ENCODE measurements at places on chromosomes 12 and 14. TPM values are rescaled to one million over a fixed set of nuclear protein-coding genes. Genes with fewer than 3 reads are reported as not detected.

- H3K27ac ChIP-seq: no peak overlapping the region
- peaks cover 9% of the 10 kb centered on the region for H3K36me3 ChIP-seq
- no peak for DNase-seq
- H3K27me3 ChIP-seq: no peaks in the 10 kb centered on the region
- H3K4me1 ChIP-seq: peaks cover 65% of the 10 kb centered on the region
Measured at GRCh38 chr12:115297445-115297844, 613.5 kb upstream of the TBX3 start.

DNA sequence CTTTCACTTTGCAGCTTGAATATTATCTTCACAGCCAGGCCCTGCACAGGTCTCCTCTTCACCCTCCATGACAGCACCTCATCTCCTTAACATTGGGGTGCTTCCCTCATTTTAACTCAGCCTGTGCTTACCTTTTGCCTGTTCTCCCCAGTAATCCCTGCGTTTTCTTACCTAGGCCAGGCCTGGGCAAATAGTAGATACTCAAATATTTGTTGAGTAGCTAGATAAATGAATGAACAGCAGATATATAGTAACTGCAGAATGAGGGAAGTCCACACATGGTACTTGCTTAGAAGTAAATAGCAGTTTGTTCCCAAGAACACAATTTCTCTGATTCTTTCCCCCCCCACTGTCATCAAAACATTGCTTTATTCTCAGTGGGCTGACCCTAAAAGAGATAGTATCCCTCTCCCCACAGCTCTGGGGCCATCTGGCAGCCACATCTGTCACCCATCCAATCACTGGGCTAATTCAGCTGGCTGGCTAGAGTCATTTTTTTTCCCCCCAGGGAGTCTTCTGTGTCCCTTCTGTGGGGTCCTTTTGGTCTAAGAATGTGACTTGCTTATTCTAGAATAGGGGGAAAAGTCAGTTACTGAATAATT is 43.2 kb downstream of the APPL2 start:
- no peak overlapping the region for H3K27ac ChIP-seq
- DNase-seq: no peak
- peaks cover 58% of the 10 kb centered on the region for H3K36me3 ChIP-seq
- no peak overlapping the region for H3K4me3 ChIP-seq
- H3K4me1 ChIP-seq: no peaks in the 10 kb centered on the region

GRCh38 chr12:121996945-121997612 is 24.6 kb upstream of the BCL7A start:
- no peaks in the 10 kb centered on the region for H3K27me3 ChIP-seq
- peaks cover 5% of the 10 kb centered on the region for H3K36me3 ChIP-seq
- H3K27ac ChIP-seq: no peak overlapping the region
- DNase-seq: no peak

PLBD1 gene
- 41.3 TPM for total RNA-seq

DNA sequence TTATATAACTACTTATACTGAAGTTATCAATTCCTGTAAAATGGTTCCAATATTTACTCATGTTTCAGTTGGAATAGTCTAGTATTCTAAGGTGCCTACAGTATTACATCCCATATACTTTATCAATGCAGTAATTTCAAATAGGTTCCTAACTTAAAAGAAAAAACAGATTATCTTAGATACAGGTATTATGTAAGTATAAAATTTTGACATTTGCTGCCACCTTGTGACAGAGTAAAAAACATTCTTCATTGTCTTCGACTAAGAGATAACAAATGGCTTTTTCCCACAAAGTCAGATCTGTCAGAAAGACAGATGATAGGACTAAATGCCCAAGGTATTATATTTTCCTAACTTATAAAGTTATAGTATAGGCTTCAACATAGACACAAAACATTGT is 78.7 kb downstream of the TXNDC16 start:
- no peak overlapping the region for H3K27ac ChIP-seq
- no peak overlapping the region for H3K4me3 ChIP-seq
- no peak for DNase-seq
- H3K27me3 ChIP-seq: no peaks in the 10 kb centered on the region

CAPZA3 gene
- total RNA-seq: not detected

FIGNL2 gene
- total RNA-seq: 4.8 TPM

TTC9 gene
- 4.6 TPM for total RNA-seq

DNA sequence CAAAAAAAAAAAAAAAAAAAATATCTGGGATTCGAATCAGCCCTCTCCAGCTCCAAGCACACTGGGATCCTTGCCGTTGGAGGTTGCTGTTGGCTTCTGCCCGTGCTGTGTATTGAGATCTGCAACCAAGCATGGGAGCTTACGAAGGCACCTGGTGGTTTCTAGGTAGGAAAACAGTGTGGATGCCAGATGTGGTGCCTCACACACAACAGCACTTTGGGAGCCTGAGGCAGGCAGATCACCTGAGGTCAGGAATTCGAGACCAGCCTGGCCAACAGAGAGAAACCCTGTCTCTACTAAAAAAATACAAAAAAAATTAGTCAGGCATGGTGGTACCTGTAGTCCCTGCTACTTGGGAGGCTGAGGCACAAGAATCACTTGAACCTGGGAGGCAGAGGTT is 47.4 kb downstream of the ATF7 start:
- no peak overlapping the region for H3K27ac ChIP-seq
- peaks cover 23% of the 10 kb centered on the region for H3K36me3 ChIP-seq
- no peaks in the 10 kb centered on the region for H3K4me1 ChIP-seq
- DNase-seq: no peak
- no peaks in the 10 kb centered on the region for H3K27me3 ChIP-seq
- H3K4me3 ChIP-seq: no peak overlapping the region

GRCh38 chr12:111064982-111065381 is 144.6 kb upstream of the MYL2 start:
- H3K27ac ChIP-seq: no peak overlapping the region
- no peak for DNase-seq
- H3K4me1 ChIP-seq: peaks cover 14% of the 10 kb centered on the region
- H3K36me3 ChIP-seq: no peaks in the 10 kb centered on the region
- no peak overlapping the region for H3K4me3 ChIP-seq

DNA sequence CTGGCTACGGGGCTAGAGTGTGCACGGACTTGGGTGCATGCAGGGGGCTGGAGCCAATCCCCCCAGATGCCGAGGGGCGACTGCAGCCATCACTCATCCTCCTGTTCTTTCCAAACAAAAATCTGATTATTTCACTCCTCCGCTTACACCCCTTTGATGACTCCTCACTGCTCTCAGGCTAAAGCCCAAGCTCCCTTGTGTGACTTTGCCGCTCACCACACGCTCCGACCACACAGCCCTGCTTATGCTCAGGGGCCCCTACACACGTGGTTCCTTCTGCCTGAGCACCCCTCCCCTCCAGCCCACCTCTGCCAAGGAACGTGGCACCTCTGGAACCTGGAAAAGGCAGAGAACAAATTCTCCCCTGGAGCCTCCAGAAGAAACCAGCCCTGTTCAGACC is 13.7 kb downstream of the CHFR start:
- H3K36me3 ChIP-seq: peaks cover 29% of the 10 kb centered on the region
- DNase-seq: no peak
- H3K27me3 ChIP-seq: no peaks in the 10 kb centered on the region
- H3K4me1 ChIP-seq: no peaks in the 10 kb centered on the region

DNA sequence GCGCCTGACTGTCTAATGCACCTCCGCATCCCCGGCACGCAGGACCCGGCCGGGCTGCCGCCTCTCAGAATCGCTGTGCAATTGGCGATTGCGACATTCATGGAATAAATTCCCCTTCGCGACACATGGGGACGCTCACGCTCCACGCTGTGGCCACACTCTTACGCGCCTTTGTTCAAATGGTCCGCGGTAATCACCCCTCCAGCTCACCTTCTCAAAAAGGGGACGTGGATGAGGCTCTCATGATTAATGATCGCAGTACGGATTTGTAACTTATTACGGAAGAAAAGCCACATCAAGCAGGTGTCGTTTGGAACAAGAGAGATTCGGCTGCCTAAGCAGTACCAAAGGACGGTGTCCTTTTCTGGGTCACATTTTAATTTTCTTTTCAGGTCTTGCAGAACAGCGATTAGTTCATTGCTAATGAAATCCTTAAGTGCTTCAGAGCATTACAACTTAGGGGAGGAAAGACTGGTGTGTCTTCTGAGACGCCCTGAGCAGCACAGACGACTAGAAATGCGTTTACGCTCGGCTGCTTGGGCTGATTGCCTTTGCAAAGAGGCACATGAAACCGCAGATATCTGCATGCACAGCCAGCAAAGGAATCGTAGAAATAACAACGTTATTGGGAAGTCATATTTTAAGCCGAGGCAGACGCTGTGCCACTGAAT is 37.3 kb upstream of the ADGRD1 start:
- H3K27me3 ChIP-seq: peaks cover 69% of the 10 kb centered on the region
- no peaks in the 10 kb centered on the region for H3K36me3 ChIP-seq
- peaks cover 8% of the 10 kb centered on the region for H3K4me1 ChIP-seq
- DNase-seq: peak; percentile 67

DNA sequence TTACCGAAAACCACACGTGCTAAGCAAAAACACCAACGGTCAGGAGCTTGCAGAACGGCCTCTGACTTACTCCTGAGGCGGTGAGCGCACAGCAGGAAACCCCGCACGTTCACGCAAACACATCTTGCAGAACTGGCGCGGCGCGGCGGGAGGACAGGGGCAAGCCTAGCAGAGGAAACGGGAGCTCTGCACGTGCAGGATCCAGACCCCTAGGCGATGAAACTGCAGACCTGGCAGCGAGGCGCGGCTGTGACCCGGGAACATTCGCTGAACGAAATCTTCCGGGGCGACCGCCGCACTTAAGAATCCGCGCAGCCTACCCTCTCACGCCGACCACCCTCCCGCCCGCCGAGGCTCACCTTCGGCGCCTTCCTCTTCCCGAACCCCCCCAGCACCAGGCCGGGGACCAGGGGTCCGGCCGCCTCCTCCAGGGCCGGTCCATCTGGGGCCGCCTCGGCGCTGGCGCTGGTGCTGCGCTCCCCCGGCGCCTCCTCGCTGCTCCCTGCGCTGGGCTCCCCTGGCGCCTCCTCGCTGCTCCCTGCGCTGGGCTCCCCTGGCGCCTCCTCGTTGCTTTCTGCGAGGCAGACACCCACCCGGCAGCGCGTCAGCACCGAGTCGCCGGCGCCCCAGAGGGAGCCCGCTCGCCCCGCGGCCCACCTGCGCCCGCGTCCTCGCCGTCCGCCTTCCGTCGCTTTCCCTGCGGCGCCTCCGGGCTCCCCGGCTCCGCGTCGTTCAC is 615 bp downstream of the DDX51 start:
- H3K4me1 ChIP-seq: peaks cover 14% of the 10 kb centered on the region
- H3K27ac ChIP-seq: peak overlapping the region; percentile 83
- peaks cover 2% of the 10 kb centered on the region for H3K27me3 ChIP-seq
- no peak for DNase-seq
- H3K4me3 ChIP-seq: peak overlapping the region; percentile 77

DNA sequence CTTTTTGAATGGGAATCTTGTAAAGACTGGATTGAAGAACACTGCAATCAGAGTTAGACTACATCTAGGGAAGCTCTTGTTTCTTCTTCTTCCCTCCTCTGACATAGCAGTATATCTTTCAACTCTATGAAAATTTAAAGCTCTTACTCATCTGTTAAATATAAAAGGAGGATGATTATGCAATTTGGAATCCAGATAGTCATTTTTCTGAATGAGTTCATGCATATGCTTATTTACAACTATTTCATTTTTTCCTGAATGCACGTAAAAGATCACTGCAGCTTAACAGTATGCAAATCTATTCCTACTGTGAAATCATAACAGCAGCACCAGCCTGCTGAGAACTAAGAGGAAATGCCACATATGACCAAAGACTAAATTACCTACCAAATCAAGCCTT is 133.5 kb upstream of the TMCC3 start:
- no peak overlapping the region for H3K4me3 ChIP-seq
- no peak for DNase-seq
- H3K36me3 ChIP-seq: peaks cover 1% of the 10 kb centered on the region
- H3K27ac ChIP-seq: no peak overlapping the region
- H3K4me1 ChIP-seq: peaks cover 12% of the 10 kb centered on the region

- H3K27ac ChIP-seq: no peak overlapping the region
- no peak overlapping the region for H3K4me3 ChIP-seq
- no peak for DNase-seq
- peaks cover 11% of the 10 kb centered on the region for H3K4me1 ChIP-seq
- H3K36me3 ChIP-seq: no peaks in the 10 kb centered on the region
- H3K27me3 ChIP-seq: no peaks in the 10 kb centered on the region
Measured at GRCh38 chr12:25056011-25056410, 107.1 kb upstream of the BCAT1 start.

DNA sequence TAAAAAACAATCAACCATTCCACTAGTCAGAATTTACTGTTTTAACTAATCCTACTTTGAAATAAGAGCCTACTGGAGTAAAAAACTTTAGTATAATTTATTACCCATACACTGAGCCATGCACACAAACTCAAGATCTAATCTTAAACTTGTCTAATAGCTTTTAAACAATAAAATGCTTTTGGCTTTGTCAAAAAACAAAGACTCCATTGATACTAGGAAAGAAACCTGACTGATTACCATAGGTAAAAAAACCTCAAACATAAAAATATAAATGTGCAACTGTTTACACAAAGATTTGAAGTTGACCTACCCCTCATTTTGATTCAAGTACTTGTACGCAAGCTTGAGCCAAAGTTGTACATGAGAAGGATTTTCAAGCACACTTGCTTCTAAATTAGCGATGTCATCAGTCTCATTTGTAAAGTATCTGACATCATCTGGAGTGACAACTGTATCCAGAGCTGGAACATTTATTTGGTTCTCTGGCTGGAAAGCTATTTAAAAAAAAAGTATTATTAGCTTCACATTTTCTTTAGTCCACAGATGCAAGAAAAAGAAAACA is 36.1 kb downstream of the ZFC3H1 start:
- H3K27me3 ChIP-seq: no peaks in the 10 kb centered on the region
- H3K4me3 ChIP-seq: no peak overlapping the region
- H3K36me3 ChIP-seq: peaks cover 35% of the 10 kb centered on the region
- peaks cover 22% of the 10 kb centered on the region for H3K4me1 ChIP-seq
- peak overlapping the region; percentile 50 for H3K27ac ChIP-seq
- no peak for DNase-seq

DNA sequence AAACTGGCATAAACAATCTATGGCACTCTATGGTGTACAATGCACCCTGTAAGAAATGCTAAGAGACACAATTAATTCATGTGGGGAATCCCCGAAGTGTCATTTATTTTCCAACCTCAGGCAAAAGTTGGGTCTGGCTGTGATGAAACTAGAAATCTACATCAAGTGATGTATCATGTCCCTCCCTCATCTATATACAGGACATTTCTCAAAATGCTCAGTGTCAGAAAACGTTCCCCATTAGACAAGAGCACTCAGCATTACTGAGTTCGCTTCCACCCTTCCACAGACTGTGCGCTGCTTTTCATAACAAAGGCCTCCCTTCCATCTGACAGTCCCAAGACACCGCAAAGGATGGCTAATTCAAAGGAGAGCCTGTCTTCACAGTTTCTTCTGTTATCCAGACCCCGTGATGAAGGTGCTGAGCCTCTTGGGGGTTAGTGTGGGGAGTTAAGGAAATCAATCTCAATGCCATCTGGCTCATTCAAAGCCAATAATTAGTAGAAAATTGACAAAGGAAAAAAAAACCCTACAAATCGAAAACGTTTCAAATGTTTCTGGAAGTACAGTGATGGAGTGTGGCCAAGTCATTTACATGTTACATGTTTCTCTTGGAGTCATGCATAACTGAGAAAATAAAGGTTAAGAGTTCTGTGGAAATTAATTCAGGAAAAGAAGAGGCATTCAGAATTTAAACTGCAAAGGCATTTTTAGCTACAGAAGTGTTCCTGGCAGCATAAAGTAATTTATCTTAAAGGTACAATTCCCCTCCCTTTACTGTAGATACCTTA is 7.5 kb downstream of the CCDC88C start:
- no peak overlapping the region for H3K27ac ChIP-seq
- no peak overlapping the region for H3K4me3 ChIP-seq
- peaks cover 26% of the 10 kb centered on the region for H3K4me1 ChIP-seq
- DNase-seq: no peak

SMIM41 gene
- not detected for total RNA-seq

GRCh38 chr12:130162267-130162666 is at the start of gene FZD10:
Gene FZD10 (plus strand): TSS chr12:130162464. CDS start chr12:130162943, 479 bp downstream.
- H3K4me1 ChIP-seq: peaks cover 14% of the 10 kb centered on the region
- no peak for DNase-seq
- H3K4me3 ChIP-seq: peak within 1 kb of the TSS; percentile 74
- no peaks in the 10 kb centered on the region for H3K36me3 ChIP-seq
- peaks cover 61% of the 10 kb centered on the region for H3K27me3 ChIP-seq

TAS2R10 gene
- total RNA-seq: 2.5 TPM

Measured in mesothelial cell of epicardium (in vitro differentiated cells).